ENCODE measurements at places on chromosomes 2 and 18. TPM values are rescaled to one million over a fixed set of nuclear protein-coding genes. Genes with fewer than 3 reads are reported as not detected.

The CRYGC gene
- total RNA-seq: not detected

The EPB41L3 gene
- total RNA-seq: 9.6 TPM

The TM4SF20 gene
- total RNA-seq: not detected

The RNF149 gene
- total RNA-seq: 135 TPM

The NEUROD1 gene
- total RNA-seq: not detected

The CNTNAP5 gene
- total RNA-seq: not detected

The C18orf32 gene
- total RNA-seq: 17.4 TPM

The CASP8 gene
- 11.9 TPM for total RNA-seq

The IL1R1 gene
- 60.4 TPM for total RNA-seq

The ACSL3 gene
- total RNA-seq: 154 TPM

The TLX2 gene
- total RNA-seq: not detected

The ANKRD30B gene
- total RNA-seq: not detected

The LRRC30 gene
- total RNA-seq: not detected

The BBS5 gene
- total RNA-seq: 7.9 TPM

The C2orf66 gene
- total RNA-seq: not detected

The TMEM178A gene
- 2.9 TPM for total RNA-seq

The AQP12A gene
- not detected for total RNA-seq

The REEP1 gene
- 0.34 TPM for total RNA-seq

The ABCB11 gene
- total RNA-seq: 0.26 TPM

The TMEM37 gene
- total RNA-seq: 10.0 TPM

The WDSUB1 gene
- total RNA-seq: 3.8 TPM

The RAB6C gene
- not detected for total RNA-seq

The COL3A1 gene
- 37.6 TPM for total RNA-seq

The CDH7 gene
- not detected for total RNA-seq

The CYP26B1 gene
- total RNA-seq: 83.3 TPM

The SPDYA gene
- total RNA-seq: 0.76 TPM

The DIPK1C gene
- total RNA-seq: 3.5 TPM

The PRKAG3 gene
- not detected for total RNA-seq

The NIFK gene
- total RNA-seq: 74.8 TPM

The RNF103 gene
- 24.7 TPM for total RNA-seq

The RPRM gene
- 1.5 TPM for total RNA-seq

The SLC16A14 gene
- total RNA-seq: 13.0 TPM

The C1QL2 gene
- not detected for total RNA-seq

The PROC gene
- total RNA-seq: 7.1 TPM

The PLEKHH2 gene
- total RNA-seq: 8.9 TPM

The ATP5F1A gene
- 491 TPM for total RNA-seq

The LAMA1 gene
- 1.2 TPM for total RNA-seq

The UCN gene
- 3.9 TPM for total RNA-seq

The B3GNT7 gene
- total RNA-seq: 1.5 TPM

The IL1RN gene
- 129 TPM for total RNA-seq

Data from suprapubic skin (tissue), 4 donors.